Astrocyte (in vitro differentiated cells and primary cell): ENCODE measurements at places on chromosomes 7 and 10.

GRCh38 chr7:135980665-135981180, 3.6 kb upstream of the MTPN start:
- peak; percentile 80 for DNase-seq

DNA sequence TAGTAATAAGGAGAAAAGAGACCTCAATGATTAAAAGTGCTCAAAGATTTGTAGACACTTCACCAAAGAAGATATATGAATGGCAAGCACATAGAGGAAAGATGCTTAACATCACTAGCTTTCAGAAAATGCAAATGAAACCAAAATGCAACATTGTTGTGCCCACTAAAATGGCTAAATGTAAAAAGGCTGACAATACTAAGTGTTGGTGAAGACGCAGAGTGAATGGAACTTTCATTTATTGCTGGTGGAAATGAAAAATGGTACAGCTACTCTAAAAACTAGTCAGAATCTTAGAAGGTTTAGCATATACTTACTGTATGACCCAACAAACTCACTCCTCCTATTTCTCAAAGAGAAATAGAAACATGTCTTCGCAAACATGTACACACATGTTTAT, 212.9 kb upstream of the PITRM1 start:
- no peak for DNase-seq

DNA sequence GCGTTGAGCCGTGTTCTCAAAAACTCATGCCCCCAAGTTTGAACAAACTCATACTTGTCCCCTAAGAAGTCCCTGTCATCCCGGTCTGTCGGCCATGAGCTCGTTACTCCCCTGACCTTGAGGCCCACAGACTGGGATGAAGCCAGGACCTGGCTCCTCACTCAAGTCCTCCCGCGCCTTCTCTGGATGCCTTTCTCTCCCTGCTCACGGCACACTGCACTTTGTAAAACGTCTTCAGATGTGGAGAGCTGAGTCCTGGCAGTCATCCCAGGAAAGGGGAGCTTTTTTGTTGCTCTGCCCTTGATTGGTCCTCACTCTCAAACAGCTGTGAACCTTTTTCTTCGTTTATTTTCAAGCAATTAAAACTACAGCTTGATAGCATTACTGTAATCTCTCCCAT, 110.8 kb downstream of the JAZF1 start:
- DNase-seq = peak; percentile 78

- DNase-seq = peak; percentile 62
These were observed 20.0 kb downstream of the LAMB1 start for GRCh38 chr7:107982918-107983389.

DNA sequence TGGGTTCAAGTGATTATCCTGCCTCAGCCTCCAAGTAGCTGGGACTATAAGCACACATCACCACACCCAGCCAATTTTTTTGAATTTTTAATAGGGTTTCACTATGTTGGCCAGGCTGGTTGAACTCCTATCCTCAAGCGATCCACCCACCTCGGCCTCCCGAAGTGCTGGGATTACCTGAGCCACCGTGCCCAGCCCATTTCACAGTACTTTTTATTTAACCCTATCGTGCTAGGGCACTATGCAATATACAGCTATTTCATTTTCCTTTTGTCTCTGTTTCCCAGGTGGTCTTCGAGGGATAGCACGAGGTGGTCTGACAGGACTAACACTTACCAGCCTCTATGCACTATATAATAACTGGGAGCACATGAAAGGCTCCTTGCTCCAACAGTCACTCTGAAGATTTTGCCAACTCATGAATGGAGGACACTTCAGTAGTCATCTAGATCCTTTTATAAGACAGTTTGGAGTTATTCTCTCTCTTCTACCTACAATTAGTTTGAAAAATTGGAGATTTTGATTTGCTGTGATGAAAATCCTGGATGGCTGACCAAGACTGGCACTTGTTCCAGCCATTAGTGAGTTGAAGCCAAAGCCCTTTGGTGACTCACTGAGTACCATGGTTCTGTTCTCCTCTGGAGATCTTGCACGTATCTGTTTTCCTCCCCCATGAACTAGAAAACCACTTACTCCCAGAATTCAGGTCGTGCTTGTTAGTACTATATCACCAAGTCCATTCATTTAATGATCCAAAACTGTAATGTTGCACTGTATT, 27.3 kb downstream of the NCOA4 start:
- no peak for DNase-seq

DNA sequence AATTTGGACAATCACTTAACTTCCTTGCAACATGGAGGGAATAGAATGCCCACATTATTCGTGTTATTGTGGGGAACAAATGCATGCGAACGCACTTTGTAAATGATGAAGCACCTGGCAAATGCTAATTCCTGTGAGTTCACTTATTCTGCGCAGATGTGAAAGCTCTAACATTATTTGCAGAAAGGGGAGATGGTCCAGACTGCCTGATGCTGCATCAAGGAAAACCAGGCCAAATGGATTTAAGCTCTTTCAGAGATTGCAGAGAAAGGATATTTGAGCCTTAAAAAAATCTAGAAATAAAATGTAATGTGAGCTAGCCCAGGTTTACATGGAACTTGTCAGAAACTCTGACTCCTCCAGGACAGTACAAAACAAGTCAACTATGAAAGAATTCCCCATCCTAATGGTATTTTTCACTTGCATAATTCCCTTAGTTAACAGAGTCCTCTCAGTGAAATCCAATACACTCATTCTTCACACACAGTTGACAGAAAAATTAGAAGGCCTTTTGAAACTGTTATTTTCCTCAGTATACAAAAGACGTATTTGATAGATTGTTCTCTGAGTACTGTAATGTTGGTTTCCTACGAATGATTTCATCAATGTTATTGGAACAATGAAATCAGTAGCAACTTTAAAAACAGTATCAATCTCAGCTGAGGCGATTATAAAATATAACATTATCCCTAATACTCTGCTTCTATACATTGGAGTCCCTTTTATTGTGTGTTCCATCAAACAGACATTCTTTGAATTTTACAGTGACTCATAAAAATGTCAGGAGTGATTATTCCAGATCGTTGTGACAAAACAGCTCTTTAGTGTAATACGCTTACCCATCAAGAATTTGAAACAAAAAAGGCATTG, 136.3 kb upstream of the ANK3 start:
- DNase-seq = peak; percentile 44

DNA sequence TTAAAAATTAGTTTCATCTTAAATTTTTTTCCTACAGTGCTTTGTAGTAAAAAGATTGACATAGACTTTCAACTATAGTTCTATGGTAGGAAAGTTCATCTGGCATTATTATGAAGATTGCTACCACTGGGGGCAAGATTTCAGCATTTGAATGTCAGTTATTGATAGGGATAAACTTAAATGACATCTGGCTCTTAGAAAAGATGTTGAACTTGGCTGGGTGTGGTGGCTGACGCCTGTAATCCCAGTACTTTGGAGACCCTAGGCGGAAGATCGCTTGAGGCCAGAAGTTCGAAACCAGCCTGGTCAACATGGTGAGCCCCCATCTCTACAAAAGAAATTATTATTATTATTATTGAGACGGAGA, 1.4 kb upstream of the TRA2A start:
- no peak for DNase-seq

DNA sequence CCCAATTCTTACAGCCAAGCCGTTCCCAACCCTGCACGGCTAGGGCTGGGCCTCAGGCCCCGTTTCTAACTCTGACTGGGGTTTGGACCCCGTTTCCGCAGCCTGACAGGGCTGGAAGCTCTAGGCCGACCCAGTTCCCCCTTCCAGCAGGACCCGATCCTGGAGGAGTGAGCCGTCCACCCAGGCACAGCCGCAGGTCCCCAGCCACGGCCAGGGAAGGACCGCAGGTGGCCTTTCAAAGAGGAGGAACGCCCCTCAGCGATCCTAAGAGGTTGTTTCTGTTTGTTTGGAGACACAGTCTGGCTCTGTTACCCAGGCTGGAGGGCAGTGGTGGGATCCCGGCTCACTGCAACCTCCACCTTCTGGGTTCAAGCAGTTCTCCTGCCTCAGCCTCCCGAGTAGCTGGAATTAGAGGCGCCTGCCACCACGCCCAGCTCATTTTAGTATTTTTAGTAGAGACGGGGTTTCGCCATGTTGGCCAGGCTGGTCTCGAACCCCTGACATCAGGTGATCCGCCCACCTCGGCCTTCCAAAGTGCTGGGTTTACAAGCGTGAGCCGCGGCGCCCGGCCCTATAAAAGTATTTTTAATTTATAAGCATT, 778 bp upstream of the GET4 start:
- DNase-seq = no peak

- no peak for DNase-seq
These were observed 52.8 kb upstream of the ZPBP start for GRCh38 chr7:50145801-50146338.

DNA sequence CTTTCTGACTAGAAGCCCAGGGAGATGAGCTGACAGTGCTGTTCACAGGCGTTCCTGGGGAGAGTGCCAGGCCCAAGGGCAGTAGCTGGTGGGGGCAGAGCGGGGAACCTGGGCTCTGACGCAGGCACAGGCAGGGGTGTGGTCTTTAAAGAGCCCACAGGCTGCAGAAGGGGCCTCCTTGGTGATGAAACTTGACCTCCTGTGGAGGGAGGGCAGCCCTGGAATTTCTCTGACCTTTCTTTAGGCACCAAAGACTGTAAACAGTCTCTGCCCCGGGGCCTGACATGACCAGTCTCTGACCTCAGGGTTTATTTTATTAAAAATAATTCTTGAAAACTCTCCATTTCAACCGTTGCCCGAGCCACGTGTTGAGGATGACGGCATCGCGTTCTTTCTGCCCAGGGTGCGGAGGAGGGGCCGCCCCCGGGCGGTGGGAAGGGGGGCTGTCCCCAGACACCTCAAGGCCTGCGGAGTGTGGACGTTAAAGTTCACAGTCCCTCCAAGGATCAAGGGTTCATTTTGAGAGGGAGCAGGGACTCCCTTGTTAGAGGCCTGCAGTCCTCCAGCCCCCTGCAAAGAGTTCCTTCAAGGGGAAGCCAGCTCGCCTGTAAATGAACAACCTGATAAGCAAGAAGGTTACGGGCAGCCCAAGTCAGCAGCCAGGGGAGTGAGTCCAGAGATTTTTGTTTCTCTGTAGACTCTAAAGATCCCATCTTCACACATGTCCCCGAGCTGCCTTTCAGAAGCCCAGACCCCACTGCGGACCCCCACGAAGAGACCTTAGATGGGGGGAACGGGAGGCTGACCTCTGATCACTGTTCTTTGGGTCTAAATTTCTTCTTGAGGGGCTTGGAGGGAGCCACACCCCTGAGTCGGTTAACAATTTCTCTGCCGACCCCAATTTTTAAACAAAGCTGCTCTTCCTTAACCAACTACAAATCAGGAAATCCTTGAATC, 128.9 kb downstream of the VIPR2 start:
- DNase-seq = no peak

DNA sequence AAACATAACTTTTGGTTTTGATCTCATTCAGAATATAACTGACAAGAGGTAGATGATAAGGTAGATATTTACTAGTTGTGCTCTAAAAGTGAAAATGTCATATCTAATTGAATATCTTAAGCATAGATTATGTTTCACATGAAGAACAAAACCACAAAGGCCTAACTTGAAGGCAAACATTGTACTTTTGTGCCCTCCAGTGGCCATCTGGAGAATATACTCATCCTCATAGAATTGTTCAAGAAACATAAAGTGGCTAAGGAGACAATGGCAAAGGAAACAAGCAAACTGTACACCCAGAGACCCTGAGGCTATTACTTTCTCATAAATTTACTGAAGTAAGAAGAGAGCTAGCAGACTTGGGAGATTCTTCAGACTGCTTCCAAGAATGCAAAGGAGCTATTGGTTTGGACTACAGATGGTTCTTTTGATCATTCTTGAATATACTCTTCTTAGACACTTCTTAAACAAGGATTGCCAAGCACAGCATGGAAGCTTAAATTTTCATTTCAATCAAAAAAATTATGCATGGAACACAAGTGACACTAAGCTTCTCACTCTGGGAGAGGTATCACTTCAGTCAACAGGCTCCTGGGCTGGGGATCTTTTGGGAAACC, 98.2 kb upstream of the DKK1 start:
- DNase-seq = peak; percentile 50

DNA sequence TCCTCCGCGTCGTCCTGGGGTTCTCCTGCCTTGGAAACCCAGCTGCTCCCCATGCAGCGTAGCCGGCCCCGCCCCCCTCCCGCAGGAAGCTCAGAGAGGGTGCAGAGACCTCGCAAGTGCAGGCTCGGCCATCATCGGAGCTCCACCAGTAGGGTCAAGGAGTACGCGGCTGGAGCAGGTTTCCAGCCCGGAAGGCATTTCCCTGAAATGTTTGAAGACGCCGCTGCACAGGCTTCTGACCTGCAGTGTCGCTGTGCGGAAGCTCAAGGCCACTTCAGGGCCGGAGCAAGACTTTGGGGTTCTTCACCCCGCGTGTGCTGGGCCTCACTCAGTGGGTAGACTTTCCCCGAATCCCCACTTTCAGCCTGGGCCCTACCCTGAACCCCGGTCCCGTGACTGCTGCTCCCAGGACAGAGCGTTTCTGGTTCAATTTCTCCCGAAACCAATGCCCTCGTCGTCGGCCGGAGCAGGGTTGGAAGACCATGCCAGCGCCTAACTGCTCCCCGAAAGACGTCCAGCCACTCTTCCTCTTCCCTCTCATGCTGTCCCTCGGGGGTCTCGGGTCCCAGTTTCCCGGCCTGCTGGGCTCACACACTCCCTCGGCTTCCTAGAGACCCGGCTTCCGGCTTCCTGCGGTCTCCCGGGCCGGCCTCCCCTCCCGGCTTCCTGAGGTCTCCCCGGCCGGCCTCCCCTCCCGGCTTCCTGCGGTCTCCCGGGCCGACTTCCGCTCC, 52.1 kb downstream of the INSIG1 start:
- no peak for DNase-seq

DNA sequence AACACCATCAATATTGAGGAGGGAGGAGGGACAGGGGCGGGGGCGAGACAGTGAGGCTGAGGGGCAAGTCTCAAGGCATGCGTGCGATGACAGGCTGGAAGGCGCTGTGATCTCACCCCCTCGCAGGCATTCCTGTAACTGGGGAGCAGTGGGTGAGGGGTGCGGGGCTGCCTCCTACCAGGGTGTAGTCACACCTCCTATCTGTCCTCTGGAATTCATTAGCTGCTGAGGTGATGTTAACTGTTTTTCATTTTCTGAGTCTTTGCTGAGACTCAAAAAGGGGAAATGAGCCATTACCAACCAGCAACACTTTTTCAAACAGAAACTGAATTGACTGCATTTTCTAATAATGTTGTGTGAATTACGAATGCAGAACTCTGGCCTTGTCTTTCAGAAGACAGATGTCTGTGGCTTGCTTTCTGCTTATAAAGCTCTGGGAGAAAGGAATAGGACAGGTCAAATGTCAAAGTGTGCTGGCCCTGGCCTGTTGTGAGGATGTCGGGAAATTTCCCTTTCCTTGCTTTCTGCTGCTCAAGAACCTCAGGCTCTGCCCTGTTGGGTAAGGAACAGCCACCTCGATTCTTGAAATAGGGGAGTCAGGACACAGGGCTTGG, 23.7 kb upstream of the CDH23 start:
- no peak for DNase-seq

- no peak for DNase-seq
These were observed 104.8 kb upstream of the ZNF32 start for GRCh38 chr10:43753397-43754061.

DNA sequence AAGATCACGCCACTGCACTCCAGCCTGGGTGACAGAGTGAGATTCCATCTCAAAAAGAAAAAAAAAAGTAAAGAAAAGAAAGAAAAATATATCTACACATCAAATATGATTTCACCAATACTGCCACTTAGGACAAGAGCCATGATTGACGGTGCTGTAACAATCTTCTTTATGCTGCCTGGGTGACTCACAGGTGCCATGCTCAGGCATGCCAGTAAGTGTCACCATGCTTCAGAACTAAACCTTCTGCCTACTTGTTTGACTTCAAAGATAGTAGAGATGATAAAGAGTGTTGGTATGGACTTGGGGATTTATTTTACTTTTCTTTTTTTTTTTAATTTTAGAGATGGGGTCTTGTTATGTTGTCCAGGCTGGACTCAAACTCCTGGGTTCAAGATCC, 33.6 kb upstream of the DNMBP start:
- no peak for DNase-seq

GRCh38 chr7:24192691-24193090, 91.3 kb upstream of the NPY start:
- no peak for DNase-seq
